ENCODE measurements at places on chromosomes 12 and 14.

DNA sequence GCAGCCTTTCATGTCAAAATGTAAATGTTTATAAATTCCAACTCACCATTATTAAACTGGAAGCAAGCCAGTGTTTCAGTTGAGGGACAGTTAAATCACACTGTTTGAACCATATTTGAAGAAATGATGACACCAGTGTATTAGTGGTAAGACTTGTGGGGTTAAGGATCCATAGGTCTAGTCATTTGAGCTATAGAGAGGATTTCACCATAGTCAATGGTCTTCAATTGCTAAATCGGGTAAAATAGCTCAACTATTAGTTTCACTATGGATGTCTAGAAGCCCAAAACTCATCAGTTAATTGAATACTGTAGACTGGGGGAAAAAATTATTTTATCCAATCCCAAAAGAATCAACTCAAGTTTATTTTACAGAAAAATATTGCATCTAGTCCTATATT is 659.1 kb downstream of the NRXN3 start:
- DNase-seq = no peak

DNA sequence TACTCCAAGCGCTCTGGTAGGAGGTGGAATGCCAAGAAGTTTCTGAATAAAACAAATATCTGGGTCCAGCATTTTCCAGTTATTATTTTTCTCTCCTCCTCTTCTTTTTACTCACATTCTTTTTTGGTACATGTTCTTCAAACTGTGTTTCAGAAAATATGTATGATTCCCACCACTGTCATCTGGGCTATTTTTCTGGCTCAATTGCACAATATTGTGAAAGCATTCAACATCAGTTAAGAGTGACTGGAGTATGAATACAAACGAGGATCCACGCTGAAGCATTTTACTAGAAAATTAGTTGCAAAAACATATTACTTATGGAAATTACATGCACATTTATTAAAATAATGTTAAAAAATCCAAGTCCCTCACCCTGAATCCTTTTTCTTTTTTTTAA is 61.5 kb downstream of the KCNMB4 start:
- DNase-seq = no peak

DNA sequence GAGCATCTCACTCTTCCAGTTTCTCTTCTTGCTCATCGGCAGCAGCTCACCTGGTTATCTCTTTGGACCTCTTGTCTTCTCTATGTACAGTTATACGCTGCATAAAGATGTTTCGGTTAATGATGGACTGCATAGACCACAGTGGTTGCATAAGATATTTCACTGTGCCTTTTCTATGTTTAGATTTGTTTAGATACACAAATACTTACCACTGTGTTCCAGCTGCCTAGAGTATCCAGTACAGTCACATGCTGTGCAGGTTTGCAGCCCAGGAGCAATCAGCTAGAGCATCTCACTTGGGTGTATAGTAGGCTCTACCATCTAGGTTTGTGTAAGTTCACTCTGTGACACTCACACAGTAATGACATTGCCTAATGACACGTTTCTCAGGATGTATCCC is 57.6 kb downstream of the FBXL14 start:
- DNase-seq = no peak

DNA sequence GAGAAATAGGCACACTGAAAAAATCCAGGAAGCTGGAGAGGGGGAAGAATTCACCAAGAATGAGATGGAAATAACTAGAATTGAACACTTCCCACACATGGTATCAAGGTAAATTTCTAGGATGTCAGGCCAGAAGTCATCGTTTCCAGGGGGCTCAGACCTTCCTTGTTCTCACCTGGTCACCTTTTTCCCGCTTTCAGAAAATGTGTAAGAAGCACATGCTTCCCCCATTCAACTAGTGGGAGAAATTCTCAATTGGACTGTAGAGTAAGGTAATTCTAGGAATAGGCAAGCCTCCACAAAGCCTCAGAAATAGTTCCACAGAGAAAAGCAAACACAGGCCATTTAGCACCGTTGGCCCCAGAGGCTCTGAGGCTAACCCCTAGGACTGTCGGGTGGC is 2.8 kb upstream of the PTMS start:
- DNase-seq = no peak

- DNase-seq = no peak
Measured at GRCh38 chr14:91294153-91294552, 49.6 kb upstream of the GPR68 start.

DNA sequence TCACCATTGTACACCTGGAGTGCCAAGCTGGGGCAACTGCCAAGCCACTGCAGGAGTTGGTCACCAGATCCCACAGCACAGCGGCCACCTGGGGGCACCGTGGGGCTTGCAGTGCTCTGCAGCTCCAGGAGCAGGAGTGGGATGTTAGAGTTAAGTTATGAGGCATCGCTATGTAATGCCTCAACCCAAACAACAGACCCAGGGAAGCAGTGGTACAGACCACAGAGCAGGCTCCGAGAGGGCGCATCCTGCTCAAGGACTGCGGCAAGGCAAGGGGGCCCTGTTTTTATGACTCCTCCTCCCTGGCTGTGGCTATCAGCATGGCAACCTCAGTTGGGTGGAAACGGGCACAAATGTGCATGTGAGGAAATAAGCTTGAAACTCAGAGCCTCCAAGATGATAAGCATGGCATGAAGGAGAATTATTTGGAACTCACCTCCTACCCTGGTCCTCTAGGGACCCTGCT is 63.1 kb downstream of the ARL6IP4 start:
- peak; percentile 81 for DNase-seq

DNA sequence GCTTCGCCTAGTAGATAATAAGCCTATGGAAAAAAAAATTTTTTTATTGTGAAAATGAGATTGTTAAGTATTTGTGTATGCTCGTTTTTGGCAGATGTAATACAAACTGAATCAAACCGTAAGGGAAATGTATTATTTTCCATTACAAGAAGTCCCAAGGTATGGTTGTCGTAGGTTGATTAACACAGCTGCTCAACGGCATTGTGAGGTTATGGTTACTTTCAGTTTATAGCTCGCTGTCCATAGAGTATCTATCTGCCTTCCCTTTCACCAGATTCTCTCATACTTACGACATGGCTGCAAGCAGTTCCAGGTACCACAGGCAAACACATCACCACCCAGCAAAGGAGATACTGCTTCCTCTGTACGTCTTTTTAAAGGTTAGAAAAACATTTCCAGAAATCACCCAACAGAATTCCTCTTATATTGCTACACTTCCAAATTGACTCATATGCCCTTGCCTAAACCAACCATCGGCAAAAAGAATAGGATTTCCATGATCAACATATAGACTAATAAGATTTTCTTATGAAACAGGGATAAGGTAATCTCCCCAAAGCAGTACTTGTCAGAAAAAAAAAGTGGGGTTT is 338.6 kb downstream of the SYT1 start:
- no peak for DNase-seq

- DNase-seq = no peak
Measured at GRCh38 chr12:23008623-23009022, 383.7 kb downstream of the ETNK1 start.

DNA sequence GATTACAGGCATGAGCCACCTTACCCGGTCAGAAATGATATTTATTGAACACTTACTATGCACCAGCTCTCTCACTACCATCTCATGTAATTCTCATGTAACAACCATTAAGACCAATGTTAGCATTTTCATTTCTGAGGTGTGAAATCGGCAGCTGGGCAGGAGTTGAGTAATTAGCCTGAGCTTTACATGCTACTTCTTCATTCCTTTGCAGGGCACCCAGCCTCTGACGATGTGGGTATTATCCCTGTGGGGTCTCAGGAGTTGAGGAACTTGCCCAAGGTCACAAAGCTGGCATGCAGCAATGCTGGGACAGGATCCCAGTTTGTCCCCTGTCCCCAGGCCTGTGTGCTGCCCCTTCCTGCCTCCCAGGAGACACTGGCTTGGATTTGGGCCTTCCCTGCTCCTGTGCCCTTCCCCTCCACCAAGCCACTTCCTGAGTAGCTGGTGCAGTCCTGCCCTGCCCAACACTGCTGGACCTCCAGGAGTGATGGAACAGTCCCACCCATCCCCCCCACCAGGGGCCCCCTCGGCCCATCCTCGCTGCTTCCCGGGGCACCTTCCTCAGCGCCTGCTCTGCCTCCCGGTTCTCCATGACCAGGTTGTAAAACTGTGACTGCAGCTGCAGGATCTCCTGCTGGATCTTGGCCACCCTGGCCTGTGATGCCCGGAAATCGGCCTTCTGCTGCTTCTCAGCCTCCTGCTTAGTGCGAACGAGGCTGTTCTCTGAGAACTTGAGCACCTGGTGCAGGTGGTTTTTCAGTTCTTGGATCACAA is 14.7 kb downstream of the RITA1 start:
- no peak for DNase-seq

GRCh38 chr14:47389535-47389934 is 285.9 kb downstream of the MDGA2 start:
- DNase-seq = no peak

DNA sequence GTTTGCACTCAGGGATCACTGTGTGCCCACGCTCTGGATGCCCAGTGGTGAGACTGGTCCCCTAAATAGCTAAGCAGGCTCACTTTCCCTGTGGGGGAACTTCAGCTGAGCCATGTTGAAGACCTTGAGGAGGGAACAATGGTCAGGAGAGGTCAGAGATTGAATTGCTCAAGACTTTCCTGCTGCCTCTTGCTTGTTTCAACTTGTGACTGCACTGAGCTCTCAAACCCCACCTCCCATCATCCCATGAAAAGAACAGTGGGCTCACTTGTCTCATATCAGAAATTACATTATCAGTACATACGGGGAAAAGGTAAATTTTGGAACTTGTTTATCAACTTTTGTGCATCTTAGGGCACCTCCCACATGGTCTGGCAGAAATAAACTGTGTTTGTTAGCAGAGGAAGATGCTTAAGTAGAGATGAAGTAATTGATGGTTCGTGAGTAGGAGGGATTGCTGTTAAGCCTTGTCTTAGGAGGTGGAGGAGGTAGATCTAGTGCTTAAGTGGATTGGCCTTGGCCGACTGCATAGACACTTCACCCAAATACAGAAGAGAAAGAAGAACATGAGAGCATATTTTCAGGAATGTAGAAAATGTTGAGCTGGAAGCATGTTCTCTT is 15.0 kb upstream of the SERPINA1 start:
- DNase-seq = no peak

DNA sequence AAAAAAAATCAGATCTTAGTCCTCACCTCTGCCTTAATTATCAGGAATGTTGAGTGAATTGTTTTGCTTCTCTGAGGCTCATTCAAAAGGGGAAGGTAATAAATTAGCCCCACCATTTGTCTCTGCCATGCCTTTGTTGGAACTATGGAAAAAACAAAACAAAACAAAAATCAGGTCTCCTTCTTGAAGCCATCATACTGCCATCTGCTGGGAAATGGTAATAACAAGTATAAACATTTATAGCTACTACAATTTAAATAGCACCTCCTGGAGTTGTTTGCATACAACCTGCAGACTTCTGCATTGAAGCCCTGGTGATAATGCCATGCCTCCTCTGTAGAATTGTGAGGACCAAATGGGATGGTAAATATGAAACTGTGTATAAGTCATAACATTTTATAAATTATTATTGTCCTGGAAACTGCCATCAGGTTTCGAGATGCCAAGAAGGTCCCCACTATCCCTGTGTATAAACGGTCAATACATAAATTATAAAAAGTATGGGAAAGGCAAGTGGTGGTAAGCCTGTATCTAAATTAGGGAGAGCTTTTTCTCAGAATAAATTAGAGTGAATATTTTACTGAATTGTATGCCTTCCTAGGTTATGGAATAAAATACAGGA is 87.2 kb upstream of the FGD4 start:
- DNase-seq = no peak

GRCh38 chr14:58541633-58542022 is 96.1 kb upstream of the DACT1 start:
- DNase-seq = no peak

Measured in activated T-cell treated with anti-CD3 and anti-CD28 coated beads, Interleukin-2, amount 50 U/mL, for 48 hours (primary cell).